CD4-positive, alpha-beta T cell treated with Interleukin-17A for 1 hour (primary cell): ENCODE measurements at places on chromosomes 7 and 10.

DNA sequence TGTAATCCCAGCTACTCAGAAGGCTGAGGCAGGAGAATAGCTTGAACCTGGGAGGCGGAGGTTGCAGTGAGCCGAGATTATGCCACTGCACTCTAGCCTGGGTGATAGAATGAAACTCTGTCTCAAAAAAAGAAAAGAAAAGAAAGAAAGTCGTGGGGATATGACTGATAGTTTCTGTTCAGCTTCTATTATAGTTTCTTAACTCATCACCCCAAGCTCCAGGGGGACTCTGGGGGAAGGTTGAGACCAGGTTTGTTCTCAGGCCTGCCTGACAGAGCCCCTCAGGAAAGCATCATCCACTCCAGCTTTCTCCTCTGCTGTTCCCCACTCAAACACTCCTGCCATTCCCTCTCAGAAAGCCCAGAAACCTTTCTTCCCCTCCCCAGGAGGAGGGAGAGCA lies 542.4 kb upstream of the GALNT17 start:
- DNase-seq: no peak

GRCh38 chr7:33654676-33655075 lies 250.7 kb upstream of the BMPER start:
- DNase-seq: no peak

DNA sequence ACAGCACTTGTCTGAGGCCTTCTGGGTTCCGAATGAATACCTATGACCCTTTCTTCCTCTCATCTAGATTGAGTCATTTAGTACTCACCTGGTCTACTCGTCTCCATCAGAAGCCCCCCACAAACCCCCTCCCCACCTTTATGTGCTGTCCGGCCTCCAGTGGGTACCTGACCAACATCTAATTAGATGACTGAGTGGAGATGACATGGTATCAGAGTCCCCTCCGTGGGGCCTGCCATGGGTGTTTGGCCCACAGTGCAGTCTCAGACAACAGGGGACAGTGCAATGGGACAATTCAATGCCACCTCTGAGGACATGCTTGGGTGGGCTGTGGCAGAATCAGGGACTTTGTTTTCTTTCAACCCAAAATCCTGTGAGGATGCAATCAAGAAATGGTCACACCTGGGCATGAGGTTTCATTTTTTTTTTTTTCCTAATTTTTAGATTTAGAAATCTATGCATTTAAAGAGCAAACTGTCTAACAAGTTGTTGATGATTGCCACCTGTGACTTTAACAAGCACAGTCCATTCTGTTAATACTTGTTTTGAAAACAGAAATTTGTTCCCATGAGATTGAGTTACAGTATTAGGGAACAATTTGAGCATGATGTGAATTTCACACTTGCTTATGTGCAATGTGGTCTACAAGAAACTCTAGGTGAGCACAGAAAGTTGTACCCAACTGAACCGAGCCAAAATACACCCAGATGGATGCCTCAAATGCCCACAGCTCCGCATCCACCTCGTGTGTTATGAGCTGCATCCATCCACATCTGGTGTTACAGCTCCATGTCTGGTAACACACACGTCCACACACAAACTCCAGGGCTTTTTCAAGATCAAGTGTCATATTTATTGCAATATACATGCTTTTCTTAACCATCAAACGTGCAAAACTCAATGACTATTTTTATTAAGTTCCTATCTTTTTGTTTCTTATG lies 27.5 kb downstream of the GPRIN2 start:
- no peak for DNase-seq

- no peak for DNase-seq
These were observed 272.8 kb upstream of the TCERG1L start for GRCh38 chr10:131584287-131584686.

DNA sequence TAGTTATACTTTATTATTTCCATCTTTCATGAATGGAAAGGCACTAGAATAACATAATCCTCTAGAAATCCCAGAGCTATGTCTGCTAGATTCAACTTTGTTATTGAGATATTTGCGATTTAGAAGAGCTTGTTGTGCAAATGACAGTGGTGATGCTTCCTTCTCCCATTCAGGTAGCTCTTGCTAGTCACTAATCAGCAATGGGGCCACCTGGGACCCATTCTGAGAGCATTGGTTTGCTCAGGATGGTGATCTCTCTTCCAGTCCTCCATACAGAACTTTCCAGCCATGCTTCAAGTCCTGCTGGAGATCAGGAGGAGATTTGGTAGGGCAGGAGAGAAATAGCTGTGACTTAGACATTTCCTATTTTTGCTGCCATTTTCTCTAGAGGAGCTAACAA lies 65.8 kb upstream of the WNT16 start:
- DNase-seq: no peak

GRCh38 chr10:569961-570627 lies 119.4 kb downstream of the DIP2C start:
- DNase-seq: no peak

GRCh38 chr10:111973306-111973705 lies 210.3 kb downstream of the GPAM start:
- DNase-seq: no peak

DNA sequence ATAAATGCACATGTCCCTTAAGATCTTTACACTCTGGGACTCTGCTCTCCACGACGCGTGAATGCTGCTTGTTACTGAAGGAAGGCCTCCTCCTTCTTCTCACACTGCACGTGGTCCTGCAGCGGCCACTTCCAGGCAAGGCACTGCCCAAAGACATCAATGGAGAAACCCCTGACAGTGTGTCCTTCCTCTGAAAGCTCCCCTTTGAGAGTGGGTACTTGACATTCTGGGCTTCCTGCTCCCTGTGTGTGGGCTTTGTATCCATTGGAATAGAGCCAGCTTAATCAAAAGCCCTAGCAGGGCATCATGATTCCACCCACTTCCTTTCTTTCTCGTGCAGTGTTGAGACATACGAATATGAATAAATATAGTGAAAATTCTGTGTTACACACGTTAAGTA lies 69.7 kb upstream of the STK17A start:
- no peak for DNase-seq

DNA sequence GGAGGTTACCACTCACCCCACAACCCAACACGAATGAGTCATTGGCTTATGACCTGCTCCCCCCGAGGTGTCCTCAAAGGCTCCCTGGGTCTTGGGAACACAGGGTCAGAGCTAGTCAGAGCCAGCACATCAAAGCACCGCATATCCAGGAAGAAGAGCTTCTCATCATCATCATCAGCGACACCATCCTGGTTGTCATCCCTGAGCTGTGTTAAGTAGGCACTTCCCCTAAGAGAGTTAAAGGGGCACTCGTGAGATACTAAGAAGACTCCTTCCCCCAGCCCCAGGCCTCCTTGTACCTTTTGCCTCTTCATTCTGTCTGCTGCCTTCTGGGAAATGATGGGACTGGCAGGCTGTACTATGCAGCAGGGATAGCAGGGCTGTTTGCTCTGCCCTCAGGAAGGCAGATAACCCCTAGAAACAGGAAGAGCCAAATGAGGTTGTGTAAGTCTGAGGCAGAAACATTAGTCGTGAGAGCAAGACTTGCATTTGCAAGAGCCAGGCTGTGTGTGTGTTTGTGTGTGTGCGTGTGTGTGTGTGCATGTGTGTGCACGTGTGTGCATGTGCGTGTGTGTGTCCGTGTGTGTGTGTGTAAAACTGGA lies 11.1 kb upstream of the CPA1 start:
- no peak for DNase-seq

DNA sequence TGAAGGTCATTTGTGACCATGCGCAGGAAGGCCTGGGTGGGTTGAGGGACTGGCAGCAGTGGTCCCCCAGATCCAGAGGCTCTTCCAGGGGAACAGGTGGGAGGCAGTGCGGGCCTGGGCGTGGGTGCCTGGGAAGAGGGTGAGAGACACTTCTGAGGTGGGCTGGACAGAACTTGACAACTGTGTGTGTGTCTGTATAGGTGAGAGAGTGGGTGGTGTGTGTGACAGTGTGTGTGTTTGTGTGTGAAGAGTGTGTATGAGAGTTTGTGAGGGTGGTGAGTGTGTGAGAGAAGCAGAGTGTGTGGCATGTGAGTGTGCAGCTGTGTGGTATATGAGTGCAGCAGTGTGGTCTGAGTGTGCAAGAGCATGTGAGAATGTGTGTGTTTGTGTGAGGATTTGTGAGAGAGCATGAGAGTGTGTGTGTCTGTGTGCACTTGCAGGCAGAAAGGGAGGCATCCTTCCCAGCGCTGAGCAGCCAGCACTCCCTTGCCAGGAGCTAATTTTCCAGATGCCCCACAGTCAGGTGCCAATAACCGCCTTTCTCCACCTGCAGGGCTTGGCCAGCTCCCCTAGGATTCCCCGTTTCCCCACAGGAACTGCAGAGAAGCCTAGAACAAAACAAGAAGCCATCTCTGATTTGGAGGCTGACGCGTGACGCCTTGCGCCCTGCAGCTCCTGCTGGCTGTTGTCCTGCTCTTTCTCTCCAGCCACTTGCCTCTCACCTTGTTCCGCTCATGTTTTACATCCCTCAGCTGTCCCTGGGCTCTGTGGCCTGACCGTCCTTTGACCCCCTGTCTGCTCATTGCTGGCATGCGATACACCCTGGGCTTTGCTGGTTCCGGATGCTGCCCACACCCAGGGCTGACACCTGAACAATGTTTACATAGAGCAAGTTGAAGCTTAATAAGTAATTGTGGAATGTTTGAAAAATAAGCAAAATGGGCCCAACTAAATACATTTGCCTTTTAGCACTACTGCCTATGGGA lies 88.0 kb downstream of the TMEM178B start:
- DNase-seq: no peak

GRCh38 chr10:58384544-58384998 lies 639 bp upstream of the TFAM start:
- no peak for DNase-seq

- no peak for DNase-seq
These were observed 65.1 kb downstream of the ZRANB1 start for GRCh38 chr10:125006921-125007426.

DNA sequence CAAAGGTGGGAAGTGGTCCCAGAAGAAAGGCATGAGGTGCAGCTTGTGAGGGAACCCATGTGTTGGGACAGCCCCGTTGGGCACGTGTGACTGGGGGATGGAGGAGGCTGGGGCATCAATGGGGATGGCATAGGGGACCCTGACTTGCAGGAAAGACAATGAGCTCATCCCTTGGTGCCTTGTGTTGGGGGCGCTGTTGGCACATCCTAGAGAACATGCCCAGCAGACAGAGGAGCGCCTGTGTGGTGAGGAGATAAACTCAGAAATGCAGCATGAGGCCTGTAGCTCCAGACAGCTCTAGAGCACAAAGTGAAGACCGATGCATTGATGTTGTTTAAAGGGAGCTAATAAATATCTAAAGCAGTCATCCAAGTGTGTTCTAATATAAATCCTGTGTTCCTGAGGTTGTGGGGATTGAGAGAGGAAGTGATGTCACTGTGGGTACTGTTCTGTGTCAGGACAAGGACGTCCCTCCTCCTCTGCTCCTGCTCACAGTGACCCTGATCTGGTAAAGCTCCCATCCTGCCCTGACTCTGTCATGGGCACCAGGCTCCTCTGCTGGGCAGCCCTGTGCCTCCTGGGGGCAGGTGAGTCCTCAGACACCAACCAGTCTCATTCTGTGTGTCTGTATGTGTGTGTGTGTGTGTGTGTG lies 126.1 kb upstream of the PRSS58 start:
- peak; percentile 16 for DNase-seq

- DNase-seq: no peak
These were observed 64.4 kb downstream of the PROSER2 start for GRCh38 chr10:11887381-11888227.

GRCh38 chr10:60955957-60956425 lies 12.0 kb upstream of the RHOBTB1 start:
- no peak for DNase-seq

DNA sequence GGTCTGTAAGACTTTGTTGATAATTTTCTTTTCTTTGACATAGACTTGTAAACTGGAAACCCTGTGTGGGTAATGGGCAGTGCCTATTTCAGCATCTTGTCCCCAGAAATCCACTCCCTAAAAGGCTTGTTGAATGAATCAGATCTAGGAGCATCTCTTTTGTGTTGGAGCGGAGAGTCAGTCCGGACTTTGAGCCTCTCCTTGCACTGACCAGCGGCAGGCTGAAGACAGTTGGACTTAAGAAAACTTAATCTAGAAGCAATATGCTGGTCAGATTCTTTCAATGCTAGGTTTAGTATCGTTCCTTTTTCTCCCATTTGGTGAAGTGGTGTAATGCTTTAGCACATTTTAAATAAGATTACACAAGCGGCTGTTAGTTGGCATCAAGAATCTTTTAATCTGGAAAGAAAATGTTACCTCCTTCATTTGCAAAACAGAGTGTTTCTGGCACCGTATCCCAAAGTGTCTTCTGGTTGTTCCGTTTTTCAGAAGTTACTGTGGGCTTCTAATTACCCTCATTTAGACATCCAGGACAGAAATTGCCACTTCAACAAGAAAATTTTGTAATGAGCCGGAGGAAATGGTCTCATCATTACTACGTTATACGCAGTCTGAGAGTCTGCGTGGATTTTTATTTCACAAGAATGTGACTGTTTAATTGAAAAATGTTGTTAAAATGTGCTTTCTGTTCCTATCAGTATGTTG lies 74.7 kb downstream of the CUX1 start:
- no peak for DNase-seq

- DNase-seq: no peak
These were observed 1396.5 kb upstream of the CELF2 start for GRCh38 chr10:9621216-9621615.

- no peak for DNase-seq
These were observed 50.8 kb upstream of the ABLIM1 start for GRCh38 chr10:114708717-114709335.

GRCh38 chr10:974785-975074 lies 13.5 kb upstream of the GTPBP4 start:
- no peak for DNase-seq

DNA sequence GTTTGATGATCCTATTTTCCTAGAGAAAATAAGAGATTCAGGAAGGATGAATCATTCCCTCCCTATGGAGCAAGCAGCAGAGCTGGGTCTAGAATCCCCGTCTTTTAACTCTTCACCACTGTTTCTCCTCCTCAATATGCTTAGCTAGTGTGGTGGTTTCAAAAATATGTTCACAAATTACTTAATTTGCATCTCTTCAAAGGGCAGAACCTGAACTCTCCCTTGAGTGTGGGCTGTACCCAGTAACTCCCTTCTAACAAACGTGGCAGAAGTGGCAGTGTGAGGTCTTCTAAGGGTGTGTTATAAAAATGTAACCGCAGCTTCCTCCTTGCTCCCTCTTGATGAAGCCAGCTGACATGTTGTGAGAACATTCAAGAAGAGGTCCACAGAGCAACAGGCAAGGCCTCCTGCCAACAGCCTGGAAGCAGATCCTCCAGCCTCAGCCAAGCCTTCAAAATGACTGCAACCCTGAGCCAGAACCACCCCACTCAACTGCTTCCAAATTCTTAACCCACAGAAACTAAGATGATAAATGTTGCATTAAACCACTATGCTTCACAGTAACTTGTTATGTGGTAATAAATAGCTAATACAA lies 36.6 kb downstream of the SRPK2 start:
- DNase-seq: peak; percentile 82

DNA sequence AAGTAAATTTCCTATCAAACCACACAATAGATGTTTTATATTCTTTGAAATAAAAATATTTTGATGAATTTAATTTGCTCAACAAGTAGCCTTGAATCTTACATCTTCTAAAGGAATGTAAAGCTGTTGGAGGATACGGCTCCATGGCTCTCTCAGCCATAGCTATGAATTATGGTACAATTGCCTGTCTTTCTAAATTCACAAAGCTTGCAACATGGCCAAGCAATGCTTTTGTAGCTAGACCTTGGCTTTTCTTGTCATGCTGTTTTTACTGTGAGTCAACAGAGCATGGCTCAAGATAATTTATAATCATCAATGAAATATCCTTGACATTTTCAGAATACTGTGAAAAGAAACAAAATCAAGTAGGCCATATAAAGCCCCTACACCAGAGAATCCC lies 286.7 kb downstream of the CACNA2D1 start:
- DNase-seq: no peak

- no peak for DNase-seq
These were observed 8.7 kb downstream of the TTYH3 start for GRCh38 chr7:2640482-2640830.

GRCh38 chr7:152451356-152451755 lies 15.6 kb upstream of the KMT2C start:
- DNase-seq: no peak
